NCI-H187 treated with DMSO at 0.1 percent for 48 hours (cell line): ENCODE measurements at places on chromosomes 2 and 18.
A peak's percentile ranks its signal among the peaks of the same experiment; 100 is the strongest.

DNA sequence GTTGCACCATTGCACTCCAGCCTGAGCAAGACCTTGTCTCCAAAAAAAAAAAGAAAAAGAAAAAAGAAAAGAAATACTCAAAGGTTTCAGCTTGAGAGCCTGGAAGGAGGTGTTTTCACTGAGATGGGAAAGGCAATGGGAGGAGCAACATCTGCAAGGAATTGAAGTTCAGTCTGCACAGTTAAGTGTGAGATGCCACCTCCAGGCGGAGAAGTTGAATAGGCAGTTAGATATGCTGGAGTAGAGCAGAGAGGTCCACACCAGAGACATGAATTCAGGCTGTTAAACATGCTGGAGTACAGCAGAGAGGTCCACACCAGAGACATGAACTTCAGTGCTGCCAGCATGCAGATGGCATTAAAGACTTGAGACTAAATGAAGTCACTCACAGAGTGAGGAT, 41.4 kb upstream of the DTNB start:
- no peak for DNase-seq

- no peak for DNase-seq
These were observed 60.7 kb downstream of the USP34 start for GRCh38 chr2:61410185-61410584.

DNA sequence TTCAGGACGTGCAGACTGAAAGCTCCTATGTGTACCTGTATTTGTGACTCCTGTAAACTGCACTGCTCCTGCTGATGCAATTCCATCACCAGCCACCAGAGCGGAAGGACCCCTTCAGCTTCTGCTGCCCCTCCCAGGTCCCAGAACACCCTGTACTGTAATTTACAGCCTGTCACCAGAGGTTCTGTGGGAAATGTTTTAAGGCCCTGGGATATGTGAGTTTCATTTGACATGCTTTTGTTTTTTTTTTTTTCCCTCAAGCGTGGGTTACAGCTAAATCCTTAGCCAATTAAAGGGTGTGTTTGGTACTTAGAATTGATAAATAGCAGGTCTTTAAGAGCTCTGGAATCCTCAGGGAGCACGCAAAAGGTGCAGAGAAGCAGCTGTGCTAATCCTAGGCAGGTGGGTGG, 79.4 kb downstream of the KCTD1 start:
- peak; percentile 53 for DNase-seq

DNA sequence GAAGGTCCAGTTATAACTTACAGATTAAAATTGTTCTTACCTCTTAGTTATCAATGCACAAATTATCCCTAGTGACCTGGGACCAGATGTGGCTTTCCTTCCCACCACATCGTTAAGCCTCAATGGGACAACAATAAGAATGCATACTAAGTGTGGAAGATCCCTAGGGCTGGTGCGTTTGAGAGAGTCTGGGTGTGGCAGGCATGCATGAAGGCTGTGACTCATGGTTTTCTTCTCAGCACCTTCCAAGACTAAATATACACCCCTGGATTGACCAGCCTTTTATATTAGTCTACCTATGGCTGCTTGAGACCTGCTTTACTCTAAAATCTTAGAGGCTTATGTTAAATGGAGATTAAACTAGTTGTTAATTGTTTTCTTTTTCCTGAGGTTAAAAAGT, 261.7 kb upstream of the SLC14A2 start:
- no peak for DNase-seq

DNA sequence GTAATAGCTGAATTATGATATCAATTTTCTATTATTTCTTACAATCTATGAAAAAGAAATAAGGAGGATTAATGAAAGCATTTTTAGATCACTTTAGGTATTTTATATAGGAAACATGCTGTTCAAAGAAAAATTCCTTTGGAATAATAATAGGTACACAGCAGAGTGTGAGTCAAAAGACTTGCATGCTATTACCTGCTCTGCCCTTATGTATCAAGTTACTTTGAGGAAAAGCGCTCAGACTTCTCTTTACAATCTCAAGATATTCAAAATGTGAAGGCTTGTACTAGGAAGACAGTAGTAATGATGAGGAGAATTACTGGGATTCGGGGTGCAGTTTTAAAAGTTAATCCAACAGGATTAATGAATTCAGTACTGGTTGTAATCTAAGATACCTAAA, 29.1 kb upstream of the RNU4ATAC start:
- DNase-seq = no peak

DNA sequence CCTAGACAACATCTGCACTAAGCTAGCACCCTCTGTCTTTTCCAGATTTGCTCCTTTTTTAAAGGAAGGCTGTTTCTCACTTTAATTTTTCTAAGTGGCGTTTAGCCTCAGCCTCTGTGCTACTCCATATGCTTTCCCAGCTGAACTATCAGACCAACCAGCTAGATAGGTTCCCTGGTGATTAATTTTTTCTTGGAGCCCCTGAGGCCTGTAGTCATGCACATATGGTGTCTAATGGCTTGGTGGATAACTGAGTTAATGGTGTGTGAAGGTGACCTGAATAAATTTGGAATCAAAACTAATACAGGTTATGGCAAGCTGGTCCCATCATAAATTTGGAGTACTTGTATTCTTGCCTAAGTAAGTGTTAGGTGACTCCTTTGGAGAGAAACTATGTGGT, 135.5 kb downstream of the MGAT5 start:
- DNase-seq = no peak

GRCh38 chr2:196718419-196719109, 79.0 kb downstream of the CCDC150 start:
- no peak for DNase-seq

DNA sequence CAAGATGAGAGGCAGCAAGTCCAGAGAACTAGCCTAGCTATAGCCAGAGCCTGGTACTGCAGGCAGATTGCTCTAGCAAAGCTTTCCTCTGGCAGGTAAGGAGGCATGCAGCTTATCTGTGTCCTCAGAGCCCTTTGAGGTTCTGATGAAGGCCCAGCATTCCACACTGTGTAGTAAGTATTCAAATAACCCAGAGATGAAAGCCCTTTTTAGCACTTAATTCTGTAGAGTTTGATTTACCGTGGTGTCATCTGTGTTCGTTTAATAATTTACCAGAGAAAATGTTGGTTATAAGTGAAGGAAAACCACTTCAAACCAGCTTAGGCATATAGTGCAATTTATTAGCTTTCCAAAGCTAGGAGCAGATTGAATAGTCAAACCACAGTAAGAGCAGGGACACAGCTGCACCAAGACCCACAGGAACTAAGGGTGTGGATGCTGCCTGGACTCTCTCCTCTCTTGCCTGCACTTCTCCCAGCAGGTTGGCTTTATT, 226.6 kb downstream of the BABAM2 start:
- no peak for DNase-seq

DNA sequence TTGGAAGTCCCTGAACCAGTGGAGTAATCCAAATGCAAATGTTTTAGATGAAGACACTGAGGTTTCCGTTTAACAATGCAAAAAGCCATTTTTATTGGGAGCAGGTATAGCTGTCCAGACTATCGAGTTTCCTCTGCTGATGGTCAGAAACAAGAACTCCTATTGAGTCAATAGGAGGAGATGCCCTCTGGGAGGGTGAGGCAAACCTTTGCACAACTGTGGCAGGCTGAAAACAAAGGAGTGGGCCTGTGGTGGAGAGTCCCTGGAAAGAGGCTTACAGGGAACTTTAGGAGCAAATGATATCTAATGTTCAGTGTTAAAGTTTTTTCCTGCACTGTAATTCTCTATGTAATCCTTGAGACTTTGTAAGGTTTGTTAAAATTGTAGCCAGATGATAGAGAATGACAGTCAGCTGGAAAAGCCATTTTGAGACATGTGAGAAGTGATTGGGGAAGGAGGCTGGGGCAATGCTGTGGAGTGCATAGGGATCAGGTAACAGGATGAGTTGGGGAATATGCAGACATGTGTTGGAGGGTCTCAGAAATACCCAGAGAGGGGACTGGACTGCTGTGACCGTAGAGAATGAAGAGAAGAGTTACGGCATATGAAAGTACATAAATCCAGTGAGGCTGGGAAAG, 15.1 kb upstream of the EML4 start:
- no peak for DNase-seq

DNA sequence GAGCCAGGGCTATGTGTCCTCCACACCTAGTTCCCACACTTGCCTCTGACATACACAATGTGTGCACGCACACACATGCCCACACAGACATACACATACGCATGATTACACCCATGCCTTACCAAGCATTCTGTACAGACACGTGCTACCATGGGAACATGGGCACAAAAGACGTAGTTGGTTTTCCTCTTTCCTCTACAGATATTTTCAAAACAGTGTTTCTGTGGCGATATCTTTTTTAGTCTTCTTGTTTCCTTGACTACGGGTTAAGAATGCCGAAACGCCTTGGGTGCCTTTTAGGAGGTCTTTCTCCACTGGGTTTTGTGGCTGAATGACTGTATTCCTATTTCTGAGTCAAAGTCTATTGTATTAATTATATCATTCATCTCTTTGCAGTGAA, 75.5 kb upstream of the SPTBN1 start:
- no peak for DNase-seq

DNA sequence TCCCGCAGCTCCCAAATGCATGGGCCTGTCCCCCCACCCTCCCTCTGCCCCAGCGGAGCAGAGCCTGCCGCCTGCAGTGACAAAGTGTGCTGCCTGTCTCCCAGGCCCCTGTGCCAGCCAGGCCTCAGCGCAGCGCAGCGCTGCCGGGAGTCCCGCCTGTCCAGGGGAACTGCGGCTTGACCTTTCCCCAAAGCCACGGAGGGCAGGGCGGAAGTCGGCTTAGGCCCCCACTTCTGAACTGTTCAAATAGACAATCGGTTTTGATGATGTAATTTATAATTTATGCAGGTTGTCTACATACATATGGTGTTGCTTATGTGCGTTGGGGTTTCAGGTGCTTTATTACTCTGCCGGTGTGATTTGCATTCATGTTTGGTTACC, 7.1 kb downstream of the GBX2 start:
- no peak for DNase-seq

- no peak for DNase-seq
These were observed 19.3 kb upstream of the ALK start for GRCh38 chr2:29940706-29941105.

DNA sequence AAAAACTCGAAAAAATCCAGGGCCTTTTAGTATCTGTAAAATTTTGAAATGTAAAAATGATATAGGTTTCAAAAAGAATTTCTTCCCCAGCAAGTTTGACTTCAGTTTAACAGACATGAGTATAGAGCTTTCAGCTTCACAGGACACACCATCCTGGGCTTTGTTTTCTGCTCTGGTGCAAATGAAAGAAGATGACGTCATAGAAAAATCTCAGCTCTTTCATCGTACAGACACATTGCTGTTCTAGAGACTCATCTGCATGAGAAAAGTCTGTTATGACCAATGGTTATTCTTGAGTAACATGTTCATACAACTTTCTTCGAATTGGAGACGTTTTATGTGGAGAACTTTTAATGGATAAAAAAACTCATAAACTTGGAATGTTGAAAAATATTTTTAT, 111.7 kb upstream of the DYNAP start:
- DNase-seq = no peak

GRCh38 chr2:10165861-10166675, 43.5 kb downstream of the RRM2 start:
- DNase-seq = no peak

DNA sequence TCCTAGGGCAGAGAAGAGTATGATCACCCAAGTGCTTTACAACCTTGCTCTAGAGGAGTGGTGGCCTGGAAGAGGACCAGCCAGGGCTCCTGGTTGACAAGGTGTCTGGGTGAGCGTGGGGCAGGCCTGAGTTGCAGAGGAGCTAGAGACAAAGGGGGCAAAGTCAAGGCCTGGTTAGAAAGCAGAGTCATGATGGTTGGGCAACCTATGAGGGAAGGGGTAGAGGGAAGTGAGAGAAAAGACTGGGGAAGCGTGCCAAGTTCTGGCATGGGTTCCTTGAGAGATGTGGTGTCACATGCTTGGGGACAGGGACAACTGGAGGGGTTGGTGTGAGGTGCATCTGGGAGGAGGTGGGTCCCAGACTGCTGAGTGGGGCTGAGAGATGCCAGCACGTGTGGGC, 13.5 kb downstream of the ZFP36L2 start:
- DNase-seq = no peak

GRCh38 chr2:200609028-200609614, 23.3 kb downstream of the AOX1 start:
- DNase-seq = no peak

- no peak for DNase-seq
These were observed 325.9 kb downstream of the FSIP2 start for GRCh38 chr2:186064507-186064906.

DNA sequence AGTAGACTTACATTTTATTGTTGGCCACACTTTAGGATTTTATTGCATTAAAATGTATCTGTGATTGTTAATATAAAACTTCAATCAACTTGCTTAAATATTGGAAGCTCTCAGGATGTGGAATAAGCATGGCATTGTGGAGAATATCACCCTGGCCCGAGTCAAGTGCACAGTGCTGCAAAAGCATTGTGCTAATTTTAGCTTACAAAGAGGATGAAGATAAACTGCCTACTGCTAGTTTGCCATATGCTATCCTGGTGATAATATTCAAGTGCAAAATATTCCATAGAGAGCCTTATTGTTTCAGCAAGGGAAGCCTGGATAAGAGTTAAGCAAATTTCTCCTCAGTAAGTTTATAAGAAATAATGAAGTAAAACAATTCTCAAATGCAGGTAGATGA, 54.5 kb downstream of the MEIS1 start:
- no peak for DNase-seq

DNA sequence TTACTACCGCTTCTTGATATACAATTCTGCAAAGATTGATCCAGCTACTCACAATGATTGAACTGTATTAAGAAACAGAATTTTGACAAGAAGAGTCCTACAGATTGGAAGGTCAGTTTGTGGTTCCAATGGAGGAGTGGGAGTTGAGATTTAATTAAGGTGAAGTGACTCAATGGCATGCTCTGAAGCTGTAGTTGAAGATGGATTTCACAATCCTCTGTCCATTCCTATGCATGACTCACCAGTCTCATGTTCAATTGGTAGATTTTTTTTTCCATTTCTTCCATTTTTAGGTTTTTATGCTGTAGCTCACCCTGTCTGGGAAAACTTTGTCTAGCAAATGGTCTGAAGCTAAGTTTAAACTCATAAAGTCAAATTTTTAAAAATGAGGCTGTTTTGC, 83.3 kb downstream of the DPP4 start:
- no peak for DNase-seq

- DNase-seq = no peak
These were observed 47.7 kb downstream of the MAPRE2 start for GRCh38 chr18:35088921-35089320.

- no peak for DNase-seq
These were observed 226.0 kb upstream of the TANK start for GRCh38 chr2:160934263-160934662.
